Activated naive CD8-positive, alpha-beta T cell treated with anti-CD3 and anti-CD28 coated beads, Interleukin-2, amount 10 ng/mL, durations not matched to agents 7 days and 5 days (primary cell): ENCODE measurements at places on chromosomes 7 and 10. TPM values are rescaled to one million over a fixed set of nuclear protein-coding genes. Genes with fewer than 3 reads are reported as not detected.

DNA sequence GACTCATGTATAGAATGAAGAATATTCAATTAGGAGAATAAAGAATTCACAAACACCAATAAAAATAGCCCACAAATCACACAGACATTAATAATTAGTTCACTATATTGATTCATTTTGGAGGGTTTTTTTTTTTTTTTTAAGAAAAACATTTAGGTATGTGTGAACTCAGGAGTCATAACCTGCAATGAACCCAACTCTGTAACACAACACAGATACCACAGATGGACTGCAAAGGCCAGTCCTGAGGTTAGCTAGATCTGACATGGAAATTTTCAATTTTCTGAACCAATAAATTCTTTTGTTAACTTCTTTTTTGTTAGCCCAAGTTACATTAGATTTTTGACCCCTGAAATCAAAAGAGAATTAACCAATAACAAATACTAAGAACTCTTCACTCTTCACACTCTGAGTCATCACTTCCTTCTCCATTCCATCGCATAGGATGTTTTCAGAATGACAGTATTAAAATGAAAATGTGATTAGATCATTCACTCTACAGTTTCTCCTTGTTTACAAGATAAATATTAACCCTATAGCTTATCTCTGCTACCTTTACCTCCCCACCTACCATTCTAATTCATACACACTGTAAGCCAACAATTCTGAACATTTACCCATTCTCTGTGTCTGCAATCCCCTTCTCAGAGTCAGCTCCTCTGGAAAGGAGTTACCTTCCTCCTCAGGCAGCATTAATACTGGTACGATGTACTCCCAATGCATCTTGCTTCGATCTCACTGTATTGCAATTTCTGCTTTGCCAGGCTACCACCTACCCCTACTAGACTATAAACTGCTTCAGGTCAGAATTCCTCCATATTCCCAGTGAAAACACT, 141.5 kb downstream of the LRRN3 start:
- peaks cover 8% of the 10 kb centered on the region for H3K4me1 ChIP-seq
- H3K27me3 ChIP-seq = no peaks in the 10 kb centered on the region
- H3K4me3 ChIP-seq = no peak overlapping the region
- H3K36me3 ChIP-seq = peaks cover 5% of the 10 kb centered on the region

- H3K4me1 ChIP-seq = no peaks in the 10 kb centered on the region
- no peaks in the 10 kb centered on the region for H3K36me3 ChIP-seq
- no peak overlapping the region for H3K27ac ChIP-seq
- H3K4me3 ChIP-seq = no peak overlapping the region
- DNase-seq = no peak
These were observed 75.5 kb upstream of the TRIL start for GRCh38 chr7:29033584-29033983.

GRCh38 chr10:72883861-72884260, 9.7 kb upstream of the OIT3 start:
- peaks cover 11% of the 10 kb centered on the region for H3K4me1 ChIP-seq
- no peak overlapping the region for H3K27ac ChIP-seq
- no peaks in the 10 kb centered on the region for H3K27me3 ChIP-seq
- no peak overlapping the region for H3K4me3 ChIP-seq

GRCh38 chr7:112092709-112093395, 113.3 kb downstream of the DOCK4 start:
- no peak overlapping the region for H3K4me3 ChIP-seq
- peaks cover 13% of the 10 kb centered on the region for H3K27me3 ChIP-seq
- DNase-seq = no peak

GRCh38 chr7:155449008-155449868, 8.7 kb upstream of the EN2 start:
- no peak overlapping the region for H3K27ac ChIP-seq
- peaks cover 76% of the 10 kb centered on the region for H3K27me3 ChIP-seq
- H3K36me3 ChIP-seq = no peaks in the 10 kb centered on the region
- H3K4me3 ChIP-seq = no peak overlapping the region
- DNase-seq = no peak
- peaks cover 7% of the 10 kb centered on the region for H3K4me1 ChIP-seq

DNA sequence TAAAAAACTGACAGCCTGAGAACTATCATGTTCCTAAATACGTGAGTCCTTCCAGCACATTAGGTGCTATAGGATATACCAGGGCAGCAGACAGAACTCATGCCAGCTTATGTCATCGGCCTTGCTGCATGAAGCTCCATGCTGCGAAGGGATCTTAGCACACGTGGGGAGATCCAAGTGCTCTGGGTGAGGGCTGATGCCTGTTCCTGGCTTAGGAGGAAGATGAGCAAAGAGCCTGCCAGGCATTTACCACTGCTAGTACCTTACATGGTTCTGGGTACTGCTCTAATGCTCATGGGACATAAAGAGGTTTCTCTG, 43.2 kb downstream of the SVIL start:
- H3K36me3 ChIP-seq = no peaks in the 10 kb centered on the region
- no peak for DNase-seq
- H3K4me1 ChIP-seq = peaks cover 9% of the 10 kb centered on the region
- no peak overlapping the region for H3K4me3 ChIP-seq
- no peak overlapping the region for H3K27ac ChIP-seq

DNA sequence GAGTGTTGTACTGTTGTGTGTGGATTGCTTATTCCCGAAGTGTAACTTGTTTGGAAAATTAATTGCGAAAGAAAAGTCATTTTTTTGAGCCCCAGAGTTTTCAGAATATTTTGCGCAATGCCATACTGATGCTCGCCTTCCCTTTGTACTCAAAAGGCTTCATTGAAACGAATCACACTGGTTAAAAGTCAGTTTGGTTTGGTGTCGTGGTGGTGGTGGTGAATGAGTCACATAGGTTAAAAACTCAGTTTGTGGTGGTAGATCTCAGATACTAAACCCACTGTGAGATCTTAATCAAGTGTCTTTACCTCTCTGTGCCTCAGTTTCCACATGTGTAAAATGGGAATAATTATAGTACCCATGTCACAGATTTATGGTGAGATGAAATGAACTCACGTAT, 61.1 kb upstream of the IL6 start:
- H3K4me1 ChIP-seq = peaks cover 34% of the 10 kb centered on the region
- no peak for DNase-seq
- H3K36me3 ChIP-seq = peaks cover 25% of the 10 kb centered on the region
- H3K27me3 ChIP-seq = peaks cover 11% of the 10 kb centered on the region
- peak overlapping the region; percentile 35 for H3K27ac ChIP-seq
- H3K4me3 ChIP-seq = peak overlapping the region; percentile 3

DNA sequence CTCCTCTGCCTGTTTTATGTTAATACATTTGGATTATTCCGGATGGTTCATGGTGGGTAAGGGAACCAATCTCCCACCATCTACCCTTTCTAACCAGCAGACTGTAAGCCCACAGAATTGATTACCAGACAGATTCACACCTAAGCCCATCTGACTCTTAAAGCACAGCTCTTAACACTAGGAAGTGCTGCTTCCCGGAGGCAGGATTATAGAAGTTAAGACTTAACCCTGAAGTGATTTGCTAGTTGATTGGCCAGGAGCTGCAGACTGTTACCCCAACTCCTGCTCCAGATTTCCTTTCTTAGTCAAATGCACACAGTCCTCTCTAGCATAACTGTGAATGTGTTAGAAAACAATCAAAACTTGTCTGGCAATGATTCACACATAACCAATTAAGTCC, 221.7 kb downstream of the CDK14 start:
- no peaks in the 10 kb centered on the region for H3K4me1 ChIP-seq
- no peak overlapping the region for H3K4me3 ChIP-seq
- no peaks in the 10 kb centered on the region for H3K36me3 ChIP-seq
- DNase-seq = no peak
- H3K27ac ChIP-seq = no peak overlapping the region

DNA sequence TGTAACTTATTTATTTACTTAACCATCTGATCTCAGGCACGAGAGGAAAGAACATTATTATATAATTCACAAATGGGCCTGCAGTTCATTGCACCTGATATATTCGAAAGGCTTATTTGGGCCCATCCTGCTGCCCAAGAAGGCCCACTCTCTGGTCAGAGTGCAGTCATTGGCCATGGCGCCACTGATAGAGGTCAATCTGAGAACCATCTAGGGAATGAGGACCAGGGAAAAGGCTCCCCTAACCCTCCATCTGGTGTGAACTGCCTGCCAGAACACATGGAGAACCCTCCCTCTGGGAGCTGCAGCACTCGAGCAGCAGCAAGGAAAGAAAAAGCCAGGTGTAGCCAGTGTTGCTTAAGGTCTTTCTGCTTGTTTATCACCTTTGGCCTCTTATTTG, 136.6 kb downstream of the REEP3 start:
- no peak overlapping the region for H3K27ac ChIP-seq
- H3K36me3 ChIP-seq = no peaks in the 10 kb centered on the region
- DNase-seq = no peak
- no peaks in the 10 kb centered on the region for H3K4me1 ChIP-seq
- peaks cover 2% of the 10 kb centered on the region for H3K27me3 ChIP-seq

- H3K4me1 ChIP-seq = no peaks in the 10 kb centered on the region
- DNase-seq = no peak
- no peak overlapping the region for H3K27ac ChIP-seq
- no peak overlapping the region for H3K4me3 ChIP-seq
- H3K27me3 ChIP-seq = no peaks in the 10 kb centered on the region
These were observed 783.2 kb upstream of the LRRN3 start for GRCh38 chr7:110307776-110308175.

GRCh38 chr10:29734640-29734961, 99.8 kb upstream of the SVIL start:
- no peak overlapping the region for H3K27ac ChIP-seq
- peak; percentile 29 for DNase-seq
- H3K27me3 ChIP-seq = peaks cover 35% of the 10 kb centered on the region
- peaks cover 5% of the 10 kb centered on the region for H3K36me3 ChIP-seq
- peaks cover 13% of the 10 kb centered on the region for H3K4me1 ChIP-seq

DNA sequence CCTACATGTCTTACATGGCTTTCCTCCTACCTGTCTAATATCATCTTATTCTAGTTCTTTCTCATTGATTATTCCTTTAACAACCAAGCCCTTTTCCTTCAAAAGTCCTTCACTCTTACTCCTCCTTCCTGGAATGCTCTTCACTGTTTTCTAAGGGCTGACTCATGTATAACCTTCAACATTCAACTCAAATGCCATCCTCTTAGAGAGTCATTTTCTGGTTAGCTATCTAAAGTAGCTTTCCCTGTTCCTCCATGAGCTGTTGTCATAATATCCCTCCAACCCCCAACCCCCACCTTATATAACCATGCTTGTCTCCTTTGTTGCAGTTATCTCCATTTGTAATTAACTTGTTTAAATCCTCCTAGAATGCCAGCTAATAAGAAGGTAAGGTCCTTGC, 286.8 kb downstream of the ADK start:
- H3K27me3 ChIP-seq = no peaks in the 10 kb centered on the region
- H3K4me3 ChIP-seq = no peak overlapping the region
- peaks cover 22% of the 10 kb centered on the region for H3K36me3 ChIP-seq
- no peak for DNase-seq
- H3K27ac ChIP-seq = no peak overlapping the region

DNA sequence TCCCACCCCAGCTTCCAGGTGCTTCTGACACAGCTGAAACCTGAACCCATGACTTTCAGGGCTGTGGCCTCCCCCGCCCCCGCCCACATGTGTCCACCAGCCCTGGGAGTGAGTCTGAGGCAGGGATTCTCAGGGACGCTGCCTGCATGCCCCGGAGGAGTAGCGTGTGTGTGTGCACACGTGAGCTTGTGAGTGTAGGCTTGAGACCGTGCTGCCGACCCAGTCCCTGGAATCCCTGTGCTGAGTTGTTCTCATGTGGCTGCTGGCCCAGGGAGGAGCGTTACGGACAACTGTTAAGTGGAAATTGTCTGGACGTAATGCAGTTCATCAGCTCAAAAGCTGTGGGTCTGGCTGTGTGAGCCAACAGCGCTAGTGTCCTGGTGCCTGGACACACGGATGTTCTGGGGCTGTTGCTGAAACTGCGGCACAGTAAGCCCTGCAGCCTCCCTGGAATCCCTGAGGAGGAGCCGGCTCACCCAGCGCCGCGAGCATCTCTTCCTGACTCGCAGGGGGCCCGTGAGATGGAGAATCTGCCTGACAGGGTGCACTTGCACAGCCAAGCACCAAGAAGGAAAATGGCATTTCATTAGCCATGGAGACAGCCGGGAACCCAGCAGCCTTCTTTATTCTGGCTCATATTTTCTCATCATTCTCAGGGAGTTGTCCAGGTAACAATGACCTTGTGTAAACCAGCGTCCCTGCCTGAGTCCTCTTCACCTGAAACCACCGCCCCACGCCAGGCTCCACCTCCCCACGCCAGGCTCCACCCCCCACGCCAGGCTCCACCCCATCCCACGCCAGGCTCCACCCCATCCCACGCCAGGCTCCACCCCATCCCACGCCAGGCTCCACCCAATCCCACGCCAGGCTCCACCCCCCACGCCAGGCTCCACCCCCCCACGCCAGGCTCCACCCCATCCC, 603.9 kb downstream of the PTPRN2 start:
- no peaks in the 10 kb centered on the region for H3K4me1 ChIP-seq
- no peaks in the 10 kb centered on the region for H3K27me3 ChIP-seq
- H3K36me3 ChIP-seq = no peaks in the 10 kb centered on the region
- H3K4me3 ChIP-seq = no peak overlapping the region
- no peak overlapping the region for H3K27ac ChIP-seq

DNA sequence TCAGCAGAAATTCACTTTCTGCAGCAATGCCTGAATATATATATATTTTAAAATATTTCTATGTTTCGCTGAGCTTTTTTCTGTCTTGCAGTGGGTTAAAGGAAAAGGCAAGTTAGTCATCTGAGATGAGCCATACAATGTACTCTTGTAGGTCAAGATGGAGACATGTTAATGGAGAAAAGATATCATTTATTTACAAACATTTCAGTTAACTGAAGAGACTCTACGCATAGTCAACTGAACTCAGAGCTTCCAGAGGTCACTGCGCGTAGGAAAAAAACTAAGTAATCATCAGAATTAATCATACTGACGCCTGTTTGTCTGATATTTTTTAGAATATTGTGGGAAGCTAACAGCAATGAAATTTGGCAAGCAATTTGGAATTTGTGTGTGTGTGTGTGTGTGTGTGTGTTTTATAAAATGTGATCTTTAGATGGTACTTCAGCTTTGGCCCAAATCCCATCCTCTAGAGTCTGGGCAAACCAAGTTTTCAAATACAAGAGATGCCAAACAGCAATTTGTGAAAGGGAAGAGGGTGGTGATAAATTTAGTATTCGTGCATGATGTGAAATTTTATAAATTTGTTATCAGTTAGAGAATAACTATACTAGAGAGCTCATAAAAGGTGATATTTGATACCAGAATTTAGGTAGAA, 193.9 kb upstream of the AGR3 start:
- no peaks in the 10 kb centered on the region for H3K27me3 ChIP-seq
- H3K36me3 ChIP-seq = peaks cover 4% of the 10 kb centered on the region
- no peak overlapping the region for H3K4me3 ChIP-seq
- DNase-seq = no peak
- no peak overlapping the region for H3K27ac ChIP-seq

DNA sequence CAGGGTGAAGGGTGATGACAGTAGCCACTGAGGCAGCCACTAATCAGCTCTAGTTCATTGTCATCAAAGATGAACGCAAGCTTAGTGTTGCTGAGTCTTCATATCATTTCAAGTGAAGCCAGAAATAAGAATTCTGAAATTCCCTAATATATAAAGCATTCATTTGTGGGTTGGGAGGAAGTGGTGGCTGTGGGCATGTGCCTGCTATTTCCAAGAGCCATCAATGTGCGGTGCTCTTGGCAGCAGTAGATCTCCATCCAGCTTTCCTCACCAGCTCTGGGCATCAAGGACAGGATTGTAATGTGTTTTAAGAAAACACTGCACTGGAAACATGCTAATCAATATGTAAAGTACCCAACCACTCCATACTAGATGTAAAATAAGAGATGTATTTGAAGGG, 202.5 kb upstream of the AHR start:
- no peak overlapping the region for H3K4me3 ChIP-seq
- H3K36me3 ChIP-seq = peaks cover 2% of the 10 kb centered on the region
- H3K4me1 ChIP-seq = peaks cover 3% of the 10 kb centered on the region
- H3K27ac ChIP-seq = no peak overlapping the region
- H3K27me3 ChIP-seq = no peaks in the 10 kb centered on the region

The SLC29A4 gene
- total RNA-seq = 1.6 TPM

The TFPI2 gene
- total RNA-seq = not detected

The MAT1A gene
- total RNA-seq = not detected

The NRP1 gene
- 1.7 TPM for total RNA-seq
